ENCODE measurements at places on chromosomes 3 and 15.

- DNase-seq = no peak
These were observed 10.8 kb upstream of the SEMA3B start for GRCh38 chr3:50258029-50258680.

- peak; percentile 8 for DNase-seq
These were observed 3.5 kb upstream of the MTFMT start for GRCh38 chr15:65032801-65033537.

- no peak for DNase-seq
These were observed 5.1 kb downstream of the HEMK1 start for GRCh38 chr3:50574444-50574831.

DNA sequence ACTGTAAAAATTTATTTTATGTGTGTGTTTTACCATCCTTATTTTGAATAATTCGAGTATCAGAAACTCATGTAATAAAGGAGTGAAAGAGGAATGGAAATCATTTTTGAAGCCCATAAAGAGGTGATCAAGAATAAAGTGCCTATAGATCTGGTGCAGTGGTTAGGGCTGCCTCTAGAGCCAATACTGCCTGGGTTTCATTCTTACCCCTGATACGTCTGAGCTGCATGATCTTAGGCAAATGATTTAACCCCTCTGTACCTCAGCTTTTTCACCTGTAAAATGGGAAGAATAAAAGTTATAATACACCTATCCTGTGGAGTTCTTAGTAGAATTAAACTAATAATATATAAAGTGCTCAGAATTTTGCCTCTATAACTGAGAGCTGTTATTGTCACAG lies 30.4 kb downstream of the EFHB start:
- no peak for DNase-seq

GRCh38 chr15:33098094-33099058 lies 96.1 kb downstream of the FMN1 start:
- DNase-seq = no peak

DNA sequence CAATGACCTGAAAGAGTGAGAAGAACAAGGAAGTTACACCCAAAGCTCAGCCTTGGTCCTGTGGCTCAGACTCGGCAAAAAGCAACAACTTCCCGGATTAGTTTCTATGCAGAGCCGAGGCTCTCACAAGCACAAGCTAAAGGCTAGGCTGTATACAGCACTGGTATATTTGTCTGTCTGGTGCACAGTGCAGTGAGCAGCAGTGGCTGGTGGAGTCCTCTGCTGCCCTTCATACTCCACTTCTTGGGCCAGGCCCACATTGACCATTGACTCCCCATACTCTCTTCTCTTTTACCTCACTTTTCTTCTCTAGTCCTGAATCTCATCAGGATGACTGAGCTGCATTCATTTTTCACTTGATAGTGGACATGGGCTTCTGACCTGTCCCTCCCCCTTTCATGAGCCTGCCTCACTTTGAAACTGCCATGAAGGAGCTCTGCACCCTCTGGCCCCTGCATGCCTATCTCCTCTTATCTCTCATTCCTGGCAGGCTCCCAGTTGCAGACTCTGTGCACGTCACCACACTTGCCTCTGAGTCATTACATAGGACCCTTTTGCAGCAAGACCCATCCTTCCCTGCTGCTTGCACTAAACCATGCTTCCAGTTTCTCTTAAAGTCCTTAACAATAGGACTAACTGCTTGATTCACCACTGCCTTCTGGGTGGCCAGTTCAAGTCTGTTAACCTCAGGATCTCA lies 379.3 kb downstream of the NTRK3 start:
- DNase-seq = no peak

DNA sequence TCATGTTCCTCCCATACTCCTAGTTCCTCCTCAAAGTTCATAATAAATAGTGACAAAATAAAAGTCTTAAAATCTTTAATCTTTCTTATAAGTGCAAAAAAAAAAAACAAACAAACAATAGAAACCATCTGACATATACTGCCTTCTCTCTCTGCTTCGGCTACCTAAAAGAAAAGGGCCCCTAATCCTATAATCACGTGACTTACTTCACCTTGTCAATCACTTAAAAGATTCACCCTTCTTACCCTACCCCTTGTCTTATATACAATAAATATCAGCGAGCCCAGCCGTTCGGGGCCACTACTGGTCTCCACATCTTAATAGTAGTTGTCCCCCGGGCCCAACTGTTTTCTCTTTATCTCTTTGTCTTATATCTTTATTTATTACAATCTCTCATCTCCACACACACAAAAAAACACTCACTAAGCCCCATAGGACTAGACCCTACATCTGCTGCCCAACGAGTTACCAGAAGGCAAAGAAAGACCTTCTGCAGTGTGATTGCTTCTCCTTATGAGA lies 28.8 kb downstream of the MKRN3 start:
- no peak for DNase-seq

DNA sequence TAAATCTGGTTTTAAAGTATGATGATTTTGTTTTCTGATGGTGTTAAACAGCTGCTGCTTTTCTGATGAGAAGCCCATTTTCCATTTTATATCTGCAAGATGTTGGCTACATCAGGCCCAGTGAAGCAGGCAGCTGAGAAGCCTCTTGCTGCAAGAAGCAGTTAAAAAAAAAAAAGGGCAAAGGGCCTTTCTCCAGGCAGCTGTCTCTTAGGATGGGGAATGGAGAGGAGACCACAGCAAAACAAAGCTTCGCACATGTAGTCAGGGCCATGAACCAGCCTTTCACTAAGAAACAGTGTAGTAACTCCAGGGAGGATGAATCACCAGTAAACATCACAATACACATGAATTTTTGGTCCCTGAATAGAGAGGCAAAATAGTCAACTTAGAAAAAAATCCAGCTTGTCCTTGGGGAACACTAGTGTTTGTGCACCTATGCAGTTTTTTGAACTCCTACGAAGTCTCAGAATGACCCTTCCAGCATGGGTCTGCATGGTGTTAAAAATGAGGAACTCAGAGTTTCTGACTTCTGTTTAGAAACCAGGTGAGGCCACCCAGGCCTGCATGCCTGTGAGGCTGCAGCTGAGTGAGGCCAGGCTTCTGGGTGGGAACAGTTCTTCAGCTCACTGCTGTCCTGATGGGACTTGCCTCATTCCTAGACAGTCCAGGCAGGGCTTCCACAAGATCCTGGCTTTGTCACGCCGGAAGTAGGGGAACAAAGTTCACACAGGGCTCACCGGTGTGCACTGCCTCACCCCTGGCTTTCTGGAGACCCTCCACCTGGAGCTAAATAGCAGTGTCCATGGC lies 518.7 kb downstream of the MCTP2 start:
- no peak for DNase-seq

GRCh38 chr3:59381282-59381681 lies 331.5 kb upstream of the CFAP20DC start:
- no peak for DNase-seq

DNA sequence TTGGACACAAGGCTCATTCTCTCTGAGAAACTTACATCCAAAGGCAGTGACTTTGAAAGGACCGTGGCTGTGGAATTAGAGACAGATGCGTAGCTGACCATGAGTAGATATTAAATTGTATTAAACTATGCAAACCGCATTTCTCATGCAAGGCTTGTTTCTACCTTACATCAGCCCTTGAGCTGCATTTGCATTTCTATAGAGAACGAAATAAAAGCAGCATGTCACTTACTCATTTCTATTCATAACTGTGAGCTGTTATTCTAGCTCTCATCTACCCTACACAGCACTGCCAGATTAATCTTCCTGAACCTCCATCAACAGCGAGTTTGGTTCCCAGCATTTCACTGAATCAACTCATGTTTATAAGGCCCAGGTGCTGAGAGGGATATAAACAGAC lies 72.3 kb downstream of the THSD4 start:
- no peak for DNase-seq

GRCh38 chr15:71612869-71613268 lies 197.5 kb upstream of the NR2E3 start:
- no peak for DNase-seq

DNA sequence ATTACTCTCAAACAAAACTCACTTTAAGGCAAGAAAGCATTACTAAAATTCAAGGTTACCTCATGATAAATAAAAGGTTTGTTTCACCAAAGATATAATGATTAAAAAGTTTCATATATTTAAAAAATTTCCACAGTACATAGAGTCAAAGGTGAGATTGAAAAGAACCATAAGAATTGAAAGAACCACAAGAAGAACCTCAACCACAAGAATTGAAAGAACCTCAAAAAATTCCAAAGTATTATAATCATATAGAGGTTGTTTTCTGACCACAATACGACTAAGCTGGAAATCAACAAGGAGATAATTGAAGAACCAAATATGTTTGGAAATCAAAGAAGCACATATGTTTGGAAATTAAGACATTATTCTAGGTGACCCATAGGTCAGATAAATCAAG lies 52.7 kb downstream of the SLC25A36 start:
- DNase-seq = no peak

DNA sequence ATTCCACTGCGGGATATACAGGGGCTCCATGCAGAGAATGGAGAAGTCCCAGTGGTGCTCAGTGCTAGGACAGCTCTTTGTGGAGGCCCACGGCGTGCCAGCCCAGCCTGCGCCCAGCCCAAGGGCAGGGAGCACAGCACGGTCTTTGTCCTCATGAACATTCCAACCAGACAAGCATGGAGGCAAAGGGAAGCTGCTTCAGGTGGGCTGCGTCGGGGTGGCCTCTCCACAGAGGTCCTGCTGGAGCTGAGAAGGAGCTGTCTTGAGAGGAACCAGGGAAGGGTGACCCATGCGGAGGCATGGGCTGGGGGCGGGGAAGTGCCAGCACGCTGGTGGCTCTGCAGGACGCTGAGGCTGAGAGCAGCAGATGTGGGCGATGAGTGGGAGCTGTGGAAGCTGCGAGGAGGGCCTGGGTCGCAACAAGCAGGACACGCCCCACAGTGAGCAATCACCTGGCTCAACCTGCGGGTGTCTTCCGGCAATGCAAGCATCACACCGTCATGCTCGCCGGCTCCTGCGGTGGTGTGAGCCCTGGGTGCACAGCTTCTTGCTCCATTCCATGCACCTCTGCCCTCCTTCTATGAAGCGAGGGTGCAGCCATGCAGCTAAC lies 14.0 kb upstream of the KLF15 start:
- no peak for DNase-seq

GRCh38 chr3:111392894-111393398 lies 149.1 kb upstream of the CD96 start:
- peak; percentile 12 for DNase-seq

GRCh38 chr3:126542340-126543241 lies 16.1 kb downstream of the C3orf22 start:
- DNase-seq = no peak

- no peak for DNase-seq
These were observed 1168.6 kb upstream of the ALCAM start for GRCh38 chr3:104198131-104198530.

DNA sequence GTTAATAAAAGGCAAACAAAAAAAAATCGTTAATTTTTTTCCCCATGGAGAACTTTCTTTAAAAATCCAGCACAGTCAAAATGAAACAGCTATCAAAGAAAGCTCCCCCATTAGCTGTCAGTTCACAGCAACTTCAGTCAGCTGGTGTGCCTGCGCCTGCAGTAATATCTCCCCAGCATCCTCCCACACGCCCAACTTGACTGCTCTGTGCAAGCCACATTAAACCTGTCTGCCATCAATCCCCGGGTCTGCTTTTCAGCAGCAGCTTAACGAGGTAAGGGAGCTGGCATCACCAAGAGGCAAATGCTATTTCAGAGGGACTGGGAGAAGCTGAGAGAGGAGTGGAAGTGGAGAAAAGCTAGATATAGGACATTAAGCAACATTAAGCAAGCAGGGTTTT lies 337.5 kb downstream of the GAP43 start:
- DNase-seq = no peak

DNA sequence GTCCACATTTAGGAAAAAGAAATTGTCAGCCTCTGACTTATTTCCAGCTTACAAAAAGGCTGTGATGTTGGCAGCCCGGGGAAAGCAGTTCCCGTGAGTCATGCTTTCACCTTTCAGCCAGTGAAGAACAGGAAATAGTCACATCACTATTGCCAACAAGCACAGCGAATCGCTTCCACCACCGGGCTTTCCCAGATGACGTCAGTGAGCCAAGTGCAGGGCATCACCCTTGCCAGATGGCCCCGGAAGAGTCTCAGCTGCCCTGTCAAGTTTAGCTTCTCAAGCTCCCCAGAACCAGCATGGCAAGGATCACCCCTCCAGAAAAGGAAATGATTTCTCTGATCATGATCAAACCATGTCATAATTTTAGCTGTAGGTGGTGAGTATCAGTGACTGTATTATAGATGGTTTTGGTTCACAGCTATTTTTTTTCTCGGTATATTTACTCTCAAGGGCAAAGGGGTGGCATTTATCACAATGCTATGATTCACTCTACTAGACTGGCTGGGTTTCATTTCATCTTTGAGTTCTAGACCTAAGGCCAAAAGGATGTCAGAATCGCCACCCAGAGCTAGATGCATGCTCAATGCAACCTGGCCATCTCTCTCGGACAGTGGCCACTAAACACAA lies 32.9 kb downstream of the B3GNT5 start:
- peak; percentile 81 for DNase-seq

- no peak for DNase-seq
These were observed 10.8 kb upstream of the CCDC39 start for GRCh38 chr3:180690061-180690460.

GRCh38 chr3:195896361-195897080 lies 11.8 kb downstream of the TNK2 start:
- DNase-seq = no peak

GRCh38 chr15:74427607-74428441 lies 5.9 kb downstream of the SEMA7A start:
- no peak for DNase-seq

DNA sequence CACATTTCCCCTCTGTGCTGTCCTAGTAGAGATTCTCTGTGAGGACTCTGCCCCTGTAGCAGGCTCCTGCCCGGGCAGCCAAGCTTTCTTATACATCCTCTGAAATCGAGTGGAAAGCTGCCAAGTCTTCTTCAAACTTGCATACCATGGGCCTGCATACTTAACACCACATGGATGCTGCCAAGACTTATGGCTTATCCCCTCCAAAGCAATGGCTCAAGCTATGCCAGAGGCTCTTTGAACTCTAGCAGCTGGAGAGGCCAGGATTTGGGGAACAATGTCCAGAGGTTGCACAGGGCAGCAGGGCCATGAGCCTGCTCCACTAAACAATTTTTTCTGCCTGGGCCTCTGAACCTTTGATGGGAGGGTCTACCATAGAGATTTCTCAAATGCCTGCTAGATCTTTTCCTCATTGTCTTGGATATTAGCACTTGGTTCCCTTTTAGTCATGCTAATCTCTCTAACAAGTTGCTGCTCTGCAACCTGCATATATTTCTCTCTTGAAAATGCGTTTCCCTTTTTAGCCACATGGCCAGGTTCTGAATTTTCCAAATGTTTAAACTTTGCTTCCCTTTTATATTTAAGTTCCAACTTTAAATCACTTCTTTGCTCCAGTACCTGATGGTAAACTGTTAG lies 6.1 kb upstream of the PLSCR4 start:
- DNase-seq = no peak

- DNase-seq = no peak
These were observed 165.0 kb downstream of the FRMD5 start for GRCh38 chr15:44029940-44030568.

DNA sequence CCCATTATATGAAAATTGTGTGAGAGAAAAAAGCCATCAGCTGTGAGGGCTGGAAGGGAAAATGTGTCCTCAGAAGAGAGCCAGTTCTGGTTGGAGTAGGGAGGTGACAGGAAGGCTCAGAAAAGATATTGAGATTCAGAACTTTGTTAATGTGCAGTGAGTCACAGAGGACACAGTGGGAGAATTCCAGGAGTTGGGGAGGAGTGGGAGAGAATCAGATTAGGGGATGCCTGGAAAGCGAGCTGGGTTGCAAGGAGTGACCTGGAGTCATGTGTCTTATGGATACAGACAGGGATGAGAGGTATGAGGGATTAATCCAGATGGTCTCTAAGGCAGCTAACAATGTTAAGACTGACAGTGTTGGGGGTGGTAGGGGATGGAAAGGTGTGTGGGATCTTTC lies 67.5 kb downstream of the CHST2 start:
- no peak for DNase-seq

GRCh38 chr3:190424108-190424477 lies 25.6 kb downstream of the TMEM207 start:
- DNase-seq = no peak
